ENCODE measurements at places on chromosomes 7 and 10.

- no peak for DNase-seq
These were observed 67.9 kb upstream of the SRRM3 start for GRCh38 chr7:76133839-76134238.

DNA sequence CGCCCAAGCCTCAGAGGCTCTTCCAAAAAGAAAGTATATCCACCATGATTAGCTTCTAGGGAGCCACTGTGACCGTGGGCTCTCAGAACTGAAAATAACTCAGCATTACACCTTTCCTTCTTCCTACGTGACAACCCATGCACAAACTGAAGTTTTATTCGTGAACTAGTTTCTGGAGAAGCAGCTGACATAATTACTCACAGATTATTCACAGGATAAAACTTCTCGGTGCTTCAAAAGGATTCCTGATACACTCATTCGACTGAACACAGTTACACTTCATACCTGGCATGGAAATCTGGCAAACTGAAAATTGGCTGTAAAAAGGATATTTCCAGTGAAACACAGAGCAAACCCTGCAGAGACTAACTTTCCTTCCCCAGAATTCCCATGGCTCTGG lies 139.2 kb upstream of the PTER start:
- DNase-seq: no peak

- DNase-seq: no peak
These were observed 48.0 kb upstream of the CYP2C9 start for GRCh38 chr10:94890264-94891022.

- DNase-seq: no peak
These were observed 323.0 kb upstream of the PODXL start for GRCh38 chr7:131879424-131879823.

DNA sequence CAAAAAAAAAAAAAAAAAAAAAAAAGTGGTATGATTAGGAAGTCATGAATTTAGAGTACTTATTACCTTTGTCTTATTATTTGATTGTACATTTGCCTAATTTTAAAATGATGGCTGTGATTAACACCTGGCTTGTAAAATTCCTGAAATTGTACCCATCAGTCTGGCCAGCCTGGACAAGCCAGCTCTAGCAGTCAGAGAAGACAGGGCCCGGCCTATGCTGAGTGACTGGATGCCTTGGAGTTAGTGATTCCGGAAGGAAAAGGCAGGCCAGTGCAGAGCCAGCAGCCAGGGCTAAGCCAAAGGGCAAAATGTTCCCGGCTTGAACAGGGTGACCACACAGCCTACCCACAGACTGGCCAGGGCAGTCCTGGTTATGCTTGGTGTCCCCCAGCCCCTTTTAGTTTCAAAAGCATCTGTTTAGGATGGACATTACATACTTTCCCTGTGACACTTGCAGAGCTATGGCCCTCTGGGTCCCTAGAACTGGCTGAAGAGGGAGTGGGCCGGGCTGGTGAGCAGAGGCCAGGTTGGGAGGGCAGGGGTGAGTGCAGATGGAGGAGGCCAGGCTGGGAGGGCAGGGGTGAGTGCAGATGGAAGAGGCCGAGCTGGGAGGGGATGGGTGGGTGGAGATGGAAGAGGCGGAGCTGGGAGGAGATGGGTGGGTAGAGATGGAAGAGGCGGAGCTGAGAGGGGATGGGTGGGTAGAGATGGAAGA lies 61.7 kb downstream of the PROSER2 start:
- DNase-seq: no peak

DNA sequence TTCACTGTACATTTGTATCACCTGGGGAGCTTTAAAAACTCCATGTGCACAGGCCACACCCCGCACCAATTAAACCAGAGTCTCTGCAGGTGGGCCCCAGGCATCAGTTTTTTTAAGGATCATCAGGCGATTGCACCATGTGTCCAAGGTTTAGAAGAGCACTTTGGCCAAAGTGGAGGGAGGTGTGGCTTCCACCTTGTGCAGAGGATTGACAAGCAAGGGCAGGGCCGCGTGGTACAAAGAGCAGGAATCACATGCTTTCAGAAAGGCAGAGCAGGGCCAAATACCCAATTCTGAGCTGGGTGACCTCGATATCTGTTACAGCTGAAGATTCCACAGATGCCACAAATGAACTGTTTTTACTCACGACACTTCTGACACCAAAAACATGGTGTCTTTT lies 52.4 kb downstream of the NOC3L start:
- DNase-seq: no peak

- DNase-seq: peak; percentile 67
These were observed 93.5 kb downstream of the DYNC1I1 start for GRCh38 chr7:95865716-95866371.

GRCh38 chr7:21953781-21954180 lies 8.1 kb upstream of the CDCA7L start:
- no peak for DNase-seq

DNA sequence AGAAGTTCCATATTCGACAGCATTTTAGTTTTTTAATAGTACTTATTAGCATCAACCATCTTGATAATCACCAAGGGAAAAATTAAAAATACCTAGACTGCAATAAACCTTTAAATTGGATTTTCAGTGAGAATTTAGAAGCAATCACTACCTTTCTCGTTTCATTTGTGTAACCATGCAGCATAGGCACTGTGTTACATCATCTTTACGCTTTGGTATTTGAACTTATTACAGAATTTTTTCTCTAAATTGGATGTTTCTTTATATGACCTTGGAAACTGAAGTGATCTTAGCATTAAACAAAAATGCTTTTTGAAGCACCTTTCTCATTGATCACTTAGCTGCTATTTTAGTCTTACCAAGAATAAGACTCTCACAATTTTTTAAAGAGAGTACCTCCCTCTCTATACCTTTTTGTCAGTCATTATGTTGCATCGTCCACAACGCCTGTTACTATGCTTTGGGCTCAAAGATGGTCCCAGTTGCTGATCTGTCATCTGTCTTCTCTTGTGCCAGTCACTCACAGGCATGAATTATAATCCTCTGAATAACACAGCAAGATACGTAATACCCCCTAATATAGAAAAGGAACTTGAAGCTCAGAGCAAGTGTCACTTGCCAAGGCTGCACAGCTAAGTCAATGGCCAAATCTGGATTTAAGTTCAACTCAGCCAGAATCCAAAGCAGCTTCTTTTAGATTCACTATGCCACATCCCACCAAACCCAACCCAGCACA lies 19.6 kb upstream of the ASCC1 start:
- no peak for DNase-seq
